ENCODE measurements at places on chromosomes 16 and 17.

DNA sequence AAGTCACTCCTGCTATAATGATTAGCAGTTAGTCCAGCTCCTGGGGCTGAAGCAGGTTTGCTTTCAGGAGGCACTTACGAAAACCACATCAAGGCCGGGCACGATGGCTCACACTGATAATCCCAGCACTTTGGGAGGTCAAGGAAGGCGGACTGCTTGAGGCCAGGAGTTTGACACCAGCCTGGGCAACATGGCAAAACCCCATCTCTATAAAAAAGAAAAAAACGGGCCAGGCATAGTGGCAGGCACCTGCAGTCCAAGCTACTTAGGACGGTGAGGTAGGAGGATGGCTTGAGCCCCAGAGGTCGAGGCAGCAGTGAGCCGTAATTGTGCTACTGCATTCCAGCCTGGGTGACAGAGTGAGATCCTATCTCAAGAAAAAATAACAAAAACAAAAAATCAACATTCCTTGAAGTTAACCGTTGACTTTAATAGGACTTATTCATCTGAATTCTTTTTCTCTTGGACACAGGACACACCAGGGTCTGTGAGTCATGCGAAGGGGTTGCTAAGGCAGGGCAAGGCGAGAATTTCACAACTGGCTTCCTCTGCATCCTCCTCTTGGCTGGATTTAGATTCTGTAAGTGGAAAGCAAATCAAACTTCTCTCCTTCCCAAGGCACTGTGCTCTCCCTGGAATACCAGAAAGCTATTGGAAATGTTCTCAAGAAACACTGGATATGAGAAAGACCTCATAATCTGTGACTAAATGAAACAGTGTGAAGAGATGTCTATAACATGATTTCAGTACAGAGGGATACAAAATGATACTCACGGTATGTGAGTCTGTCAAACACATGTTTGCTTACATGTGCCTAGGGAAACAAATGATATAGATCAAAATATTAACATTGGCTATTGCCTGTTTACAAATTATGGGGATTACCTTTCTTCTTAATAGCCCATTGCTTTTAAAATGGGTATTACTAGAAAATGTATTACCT lies 99.5 kb downstream of the SYCE1L start:
- no peak for DNase-seq

DNA sequence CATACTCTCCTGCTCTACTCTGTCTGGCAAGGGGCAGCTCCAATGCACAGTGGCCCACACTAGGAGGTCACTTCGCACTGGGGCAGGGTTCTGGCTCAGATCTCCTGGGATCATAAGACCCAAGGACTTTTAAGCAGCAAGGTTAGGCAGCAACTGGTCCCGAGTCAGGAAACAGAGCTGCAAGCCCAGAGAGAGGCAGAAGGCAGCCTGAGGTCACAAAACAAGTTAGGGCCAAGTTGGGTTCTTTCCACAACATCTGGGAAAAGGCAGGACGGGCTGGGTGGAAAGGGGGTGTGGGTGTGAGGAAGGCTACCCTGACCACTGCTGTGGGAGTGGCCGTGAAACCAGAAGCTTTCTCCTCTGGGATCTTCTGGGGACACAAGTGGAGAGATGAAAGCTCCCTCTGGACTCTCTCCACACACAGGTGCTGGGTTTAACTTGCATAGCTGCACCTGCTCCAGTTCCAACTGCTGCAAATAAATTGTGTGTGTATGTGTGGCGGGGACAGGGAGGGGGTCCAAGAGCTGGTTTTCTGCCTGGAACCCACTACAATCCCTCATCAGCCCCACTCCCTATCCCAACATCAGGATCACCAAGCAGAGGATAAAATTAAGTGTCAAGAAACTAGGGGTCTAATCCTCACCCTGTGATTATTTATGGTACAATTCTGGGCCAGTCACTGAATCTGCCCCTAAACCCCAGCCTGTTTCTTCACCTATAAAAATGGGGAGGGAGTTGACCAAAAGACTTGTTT lies 8.0 kb upstream of the TSPOAP1 start:
- peak; percentile 46 for DNase-seq

GRCh38 chr16:22109258-22109898 lies 17.0 kb downstream of the VWA3A start:
- no peak for DNase-seq

GRCh38 chr17:16934836-16935235 lies 37.1 kb downstream of the TNFRSF13B start:
- no peak for DNase-seq

DNA sequence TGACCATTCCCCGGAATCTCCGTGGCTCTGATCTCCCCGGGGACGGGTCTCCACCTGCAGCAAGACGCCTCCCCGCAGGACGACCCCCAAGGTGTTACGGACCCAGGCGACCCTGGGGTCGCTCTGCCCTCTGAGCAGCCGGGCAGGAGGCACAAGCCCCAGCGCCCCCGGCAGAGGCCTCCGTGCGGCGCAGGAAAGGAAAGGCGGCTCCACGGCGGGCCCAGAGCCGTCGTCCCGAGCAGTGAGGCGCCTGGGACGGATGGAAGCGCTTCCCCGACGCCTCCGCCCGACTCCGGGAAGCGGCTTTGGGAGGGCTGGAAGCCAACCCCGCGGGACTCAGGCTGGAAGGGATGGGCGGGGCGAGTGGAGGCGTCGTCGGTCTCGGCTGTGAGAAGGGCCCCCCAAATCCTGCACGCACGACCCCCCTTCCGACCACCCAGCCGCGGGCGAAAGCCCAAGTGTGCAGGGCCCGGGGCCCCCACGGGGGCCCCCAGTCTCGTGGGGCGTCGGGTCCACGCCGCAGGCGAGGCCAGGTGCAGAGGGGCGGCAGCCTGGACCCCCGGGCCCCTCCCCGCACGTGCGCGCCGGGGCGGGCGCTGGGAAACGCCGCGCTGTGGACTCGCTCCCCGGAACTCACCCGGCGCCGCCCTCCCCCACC lies 32.7 kb upstream of the RPH3AL start:
- DNase-seq: no peak

DNA sequence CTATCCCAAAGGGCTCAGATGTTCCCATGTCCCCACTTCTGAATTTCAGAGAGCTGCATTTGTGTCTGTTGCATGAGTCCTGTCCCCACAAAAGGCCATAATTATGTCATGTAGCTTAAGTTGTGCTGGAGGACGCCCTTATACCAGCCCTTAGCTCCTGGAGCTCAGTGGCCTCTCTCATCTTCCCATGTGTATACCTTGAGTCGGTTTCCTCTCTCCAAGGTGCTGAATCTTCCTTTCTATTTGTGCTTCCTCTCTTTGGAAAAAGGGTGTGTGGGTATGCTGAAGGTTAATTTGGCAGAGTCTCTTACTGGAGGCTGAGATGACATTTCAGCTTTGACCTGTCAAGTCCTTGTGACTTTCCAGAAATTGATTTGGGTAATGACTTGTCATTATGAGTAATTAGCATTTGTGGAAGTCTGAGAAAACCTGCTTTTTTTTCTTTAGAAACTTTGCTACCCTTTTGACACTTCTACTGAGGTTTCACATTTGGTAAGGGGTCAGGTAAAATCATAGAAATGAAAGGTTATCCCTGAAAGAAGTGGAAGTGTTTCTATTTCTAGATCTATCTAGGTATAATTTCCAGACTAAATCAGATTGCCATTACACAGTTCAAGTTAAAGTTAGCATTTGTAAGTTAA lies 185.4 kb downstream of the ABCC12 start:
- DNase-seq: no peak

- DNase-seq: no peak
Observed at GRCh38 chr16:15466886-15467781, 32.7 kb downstream of the BMERB1 start.

GRCh38 chr16:9763505-9763904 lies 418.7 kb downstream of the GRIN2A start:
- DNase-seq: no peak

DNA sequence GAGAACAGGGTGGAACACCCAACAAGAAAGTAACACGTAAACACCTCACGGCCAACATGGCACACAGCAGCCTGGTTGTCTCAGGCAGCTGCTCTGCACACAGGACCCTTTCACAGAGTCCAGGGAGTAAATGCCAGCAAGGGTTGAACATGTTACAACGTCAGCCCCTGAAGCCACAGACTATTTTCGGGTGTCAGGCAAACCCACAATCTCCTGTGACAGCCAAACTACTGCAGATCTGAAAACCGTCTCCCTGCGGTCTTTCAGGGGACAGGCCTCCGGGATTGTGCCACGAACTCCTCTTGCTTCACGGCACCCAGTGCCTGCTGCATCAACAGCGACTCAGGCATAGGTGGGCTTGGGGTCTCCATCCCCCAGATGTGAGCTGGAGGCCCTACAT lies 127.7 kb downstream of the XYLT1 start:
- DNase-seq: peak; percentile 23

DNA sequence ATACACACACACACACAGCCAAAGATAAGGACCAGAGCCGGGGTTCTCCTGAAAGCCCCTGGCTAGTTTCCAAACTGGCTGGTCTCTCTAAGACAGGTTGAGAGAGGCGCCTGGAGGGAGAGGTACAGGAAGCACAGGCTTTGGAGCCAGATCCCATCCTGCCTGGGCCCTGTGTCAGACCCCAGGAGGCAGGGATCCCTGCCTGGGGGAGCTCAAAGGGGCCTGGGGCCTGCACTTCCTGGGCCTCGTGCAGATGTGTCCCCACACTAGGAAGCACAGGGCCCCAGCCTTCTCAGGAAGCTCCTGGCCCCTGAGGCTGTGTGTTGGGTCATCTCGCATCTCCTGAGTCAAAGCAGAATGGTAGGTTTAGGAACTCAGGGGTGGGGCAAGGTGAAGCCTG lies 16.0 kb downstream of the SLC5A10 start:
- no peak for DNase-seq

DNA sequence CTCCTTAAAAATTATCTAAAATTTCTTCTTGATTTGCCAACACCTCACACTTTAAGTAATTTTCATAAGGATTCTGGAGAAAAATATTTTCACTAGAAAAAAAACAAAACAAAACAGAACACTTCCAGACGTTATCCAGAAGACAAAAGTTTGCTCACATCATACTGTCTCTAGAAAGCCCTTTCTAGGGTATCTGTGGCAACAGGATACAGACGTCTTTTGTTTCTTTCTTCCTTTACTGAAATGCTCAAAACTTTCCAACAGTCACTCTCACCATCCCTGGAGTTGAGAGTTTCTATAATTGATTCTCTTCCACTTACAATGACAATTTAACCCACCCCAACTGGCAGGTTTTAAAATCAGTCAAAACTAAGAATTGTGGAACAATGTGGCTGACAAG lies 2.6 kb downstream of the ZC3H7A start:
- DNase-seq: no peak

DNA sequence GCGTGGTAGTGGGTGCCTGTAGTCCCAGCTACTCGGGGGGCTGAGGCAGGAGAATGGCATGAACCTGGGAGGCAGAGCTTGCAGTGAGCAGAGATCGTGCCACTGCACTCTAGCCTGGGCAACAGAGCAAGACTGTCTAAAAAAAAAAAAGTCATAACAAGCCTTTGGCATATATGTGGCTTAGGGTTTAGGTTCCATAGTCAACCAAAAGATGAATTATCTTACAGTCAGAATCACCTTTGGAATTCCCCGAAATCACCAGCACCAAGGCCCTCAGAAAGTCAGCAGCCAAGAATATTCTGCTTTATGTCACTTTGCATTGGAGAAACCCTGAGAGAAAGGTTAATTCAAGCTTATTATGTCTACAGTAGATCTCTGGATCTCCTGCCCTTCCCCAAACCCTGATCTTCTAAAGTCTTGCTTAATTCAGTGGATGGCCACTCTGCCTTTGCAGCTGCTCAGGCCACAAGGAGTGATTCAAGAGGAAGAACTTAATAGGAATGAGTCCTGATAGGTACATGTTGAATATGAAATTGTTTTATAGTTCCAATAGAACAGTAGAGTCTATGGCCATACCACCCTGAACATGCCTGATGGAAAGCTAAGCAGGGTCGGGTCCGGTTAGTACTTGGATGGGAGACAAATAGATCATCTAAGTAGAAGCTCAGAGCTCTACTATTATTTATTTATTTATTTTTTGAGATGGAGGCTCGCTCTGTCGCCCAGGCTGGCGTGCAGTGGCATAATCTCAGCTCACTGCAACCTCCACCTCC lies 196.0 kb upstream of the CACNG5 start:
- no peak for DNase-seq

DNA sequence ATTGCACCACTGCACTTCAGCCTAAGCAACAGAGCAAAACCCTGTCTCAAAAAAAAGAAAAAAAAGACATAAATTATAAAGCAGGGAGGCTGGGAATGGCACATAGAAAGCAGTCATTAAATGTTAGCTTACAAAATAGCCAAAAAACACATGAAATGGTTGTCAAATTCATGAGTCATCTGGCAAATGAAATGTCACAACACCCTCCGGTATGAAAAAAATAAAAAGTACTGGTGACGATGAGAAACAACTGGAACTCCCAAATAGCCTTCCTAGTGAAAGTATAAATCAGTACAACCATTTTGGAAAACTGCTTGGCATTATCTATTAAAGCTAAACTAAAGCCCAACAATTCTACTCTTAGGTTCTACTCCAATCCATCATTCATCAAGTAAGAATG lies 3.5 kb upstream of the KATNB1 start:
- DNase-seq: no peak

DNA sequence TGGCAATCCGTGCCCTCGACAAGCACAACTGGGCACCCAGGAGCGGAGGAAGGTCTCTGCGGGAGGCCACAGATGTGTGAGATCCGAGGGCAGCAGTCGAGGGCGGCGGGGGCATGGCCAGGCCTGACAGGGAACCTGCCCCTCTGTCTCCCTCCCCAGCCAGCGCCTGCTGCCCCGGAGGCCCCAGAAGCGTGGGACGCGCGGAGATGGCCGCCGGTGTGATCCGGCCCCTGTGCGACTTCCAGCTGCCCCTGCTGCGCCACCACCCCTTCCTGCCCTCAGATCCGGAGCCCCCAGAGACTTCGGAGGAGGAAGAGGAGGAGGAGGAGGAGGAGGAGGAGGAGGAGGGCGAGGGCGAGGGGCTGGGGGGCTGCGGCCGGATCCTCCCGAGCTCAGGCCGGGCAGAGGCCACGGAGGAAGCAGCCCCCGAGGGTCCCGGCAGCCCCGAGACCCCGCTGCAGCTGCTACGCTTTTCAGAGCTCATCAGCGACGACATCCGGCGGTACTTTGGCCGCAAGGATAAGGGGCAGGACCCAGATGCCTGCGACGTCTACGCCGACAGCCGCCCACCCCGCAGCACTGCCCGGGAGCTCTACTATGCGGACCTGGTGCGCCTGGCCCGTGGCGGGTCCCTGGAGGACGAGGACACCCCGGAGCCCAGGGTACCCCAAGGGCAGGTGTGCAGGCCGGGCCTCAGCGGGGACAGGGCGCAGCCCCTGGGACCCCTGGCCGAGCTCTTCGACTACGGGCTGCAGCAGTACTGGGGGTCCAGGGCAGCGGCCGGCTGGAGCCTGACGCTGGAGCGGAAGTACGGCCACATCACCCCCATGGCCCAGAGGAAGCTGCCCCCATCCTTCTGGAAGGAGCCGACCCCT lies 1.7 kb downstream of the PERCC1 start:
- no peak for DNase-seq

GRCh38 chr16:11901091-11901490 lies 14.7 kb downstream of the GSPT1 start:
- DNase-seq: no peak

- DNase-seq: no peak
Observed at GRCh38 chr17:52147431-52147830, 11.1 kb downstream of the CA10 start.

DNA sequence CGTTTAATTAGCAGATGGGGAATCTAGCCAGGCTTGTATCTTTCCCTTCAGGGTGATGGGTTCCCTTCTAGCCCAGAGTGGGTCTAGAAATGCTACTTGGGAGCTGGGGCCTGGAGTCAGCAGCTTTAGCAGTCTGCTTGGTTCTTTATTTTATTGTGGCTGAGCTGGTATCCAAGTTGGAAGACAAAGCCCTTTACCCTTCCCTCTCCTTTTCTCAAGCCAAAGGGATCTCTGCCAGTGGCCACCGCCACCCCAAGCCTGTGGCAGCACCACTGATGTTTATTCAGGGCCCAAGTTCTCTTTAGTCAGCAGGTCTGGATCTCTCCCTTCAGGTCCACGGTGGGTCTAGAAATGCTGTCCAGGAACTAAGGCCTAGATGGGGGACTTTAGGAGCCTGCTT lies 215.2 kb downstream of the SPECC1 start:
- no peak for DNase-seq
